Left ventricle myocardium inferior (tissue), 1 donor: ENCODE measurements at places on chromosomes 6 and 20. TPM values are rescaled to one million over a fixed set of nuclear protein-coding genes. Genes with fewer than 3 reads are reported as not detected.

- DNase-seq = no peak
Observed at GRCh38 chr6:155120034-155120433, 124.9 kb downstream of the TIAM2 start.

The LINC00237 gene
- total RNA-seq = not detected

DNA sequence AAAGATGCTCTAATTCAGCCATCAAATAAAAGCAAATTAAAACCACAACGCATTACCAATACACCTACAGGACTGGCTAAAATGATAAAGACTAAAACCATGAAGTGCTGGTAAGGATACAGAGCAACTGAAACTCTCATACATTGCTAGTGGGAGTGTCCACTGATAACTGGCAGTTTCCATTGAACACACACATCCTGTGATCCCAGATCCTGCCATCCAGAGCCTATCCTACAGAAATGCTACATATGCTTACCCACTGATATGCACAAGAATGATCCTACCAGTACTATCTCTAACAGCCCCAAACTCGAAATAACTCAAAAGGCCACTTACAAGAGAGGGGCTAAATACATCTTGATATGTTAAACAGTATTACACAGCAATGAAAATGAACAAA lies 81.0 kb downstream of the FYN start:
- no peak for DNase-seq

GRCh38 chr20:62820208-62820961 lies 3.5 kb downstream of the COL9A3 start:
- no peak for DNase-seq

GRCh38 chr20:9071976-9072726 lies 3.3 kb downstream of the PLCB4 start:
- DNase-seq = no peak

DNA sequence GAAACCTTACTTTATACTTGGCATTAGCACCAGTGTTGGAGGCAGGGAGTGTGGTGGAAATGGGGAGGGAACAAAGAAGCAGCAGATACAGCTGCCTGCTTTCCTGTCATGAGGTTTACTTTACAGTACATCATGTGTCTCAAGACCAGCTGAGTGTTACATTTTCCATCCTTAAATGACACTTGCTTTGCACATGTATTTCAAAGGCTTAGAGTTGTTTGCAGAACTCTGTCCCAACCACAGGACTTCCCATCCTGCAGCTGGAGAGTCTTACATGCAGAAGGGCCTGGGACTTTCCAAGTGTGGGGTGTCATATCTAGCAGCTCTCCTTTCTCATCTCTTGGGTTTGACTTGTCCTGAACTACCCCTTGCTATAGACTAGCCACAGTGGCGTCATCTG lies 395.9 kb downstream of the DHX35 start:
- no peak for DNase-seq

- no peak for DNase-seq
Observed at GRCh38 chr6:24245275-24245674, 112.6 kb downstream of the DCDC2 start.

The INSM1 gene
- not detected for total RNA-seq

- DNase-seq = no peak
Observed at GRCh38 chr6:138107752-138108592, 753 bp upstream of the PERP start.

- no peak for DNase-seq
Observed at GRCh38 chr6:45949256-45949655, 66.4 kb downstream of the CLIC5 start.

- no peak for DNase-seq
Observed at GRCh38 chr6:43081043-43081442, 4.9 kb downstream of the PTK7 start.
